NB4 (cell line): ENCODE measurements at places on chromosomes 5 and 9.

DNA sequence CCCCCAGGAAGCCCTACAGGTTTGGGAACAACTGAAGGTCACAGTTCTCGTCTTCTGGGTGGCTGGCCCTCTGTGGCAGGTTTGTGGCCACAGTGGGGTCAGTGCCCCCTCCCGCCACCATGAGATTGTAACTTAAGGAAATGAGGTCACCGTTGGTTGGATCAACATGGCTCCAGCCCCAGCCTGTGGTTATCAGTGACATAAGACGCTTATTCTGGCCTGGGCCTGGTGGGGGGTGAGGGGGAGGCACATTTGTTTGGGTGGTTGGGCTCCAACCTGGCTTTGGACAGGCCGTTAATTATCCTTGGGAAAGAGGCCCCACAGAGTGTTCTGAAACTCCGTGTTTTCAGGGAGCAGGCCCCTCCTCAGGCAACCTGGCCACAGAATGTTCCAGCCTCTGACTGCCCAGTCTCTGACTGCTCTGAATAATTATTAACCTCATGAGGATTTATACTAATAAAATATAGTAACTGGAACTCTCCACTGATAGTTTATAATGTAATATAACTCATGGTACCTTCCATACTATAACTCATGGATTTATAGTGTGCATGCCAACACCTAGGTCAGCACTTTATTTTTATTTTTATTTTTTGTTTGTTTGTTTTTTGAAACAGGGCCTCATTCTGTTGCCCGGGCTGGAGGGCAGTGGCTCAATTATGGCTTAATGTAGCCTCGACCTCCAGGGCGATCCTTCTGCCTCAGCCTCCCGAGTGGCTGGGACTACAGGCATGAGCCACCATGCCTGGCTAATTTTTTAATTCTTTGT, 58.0 kb upstream of the RPL26L1 start:
- peak; percentile 24 for DNase-seq

GRCh38 chr9:37455884-37456647, 9.2 kb downstream of the ZBTB5 start:
- DNase-seq, result no peak

GRCh38 chr9:112493393-112494137, 6.9 kb downstream of the KIAA1958 start:
- no peak for DNase-seq

DNA sequence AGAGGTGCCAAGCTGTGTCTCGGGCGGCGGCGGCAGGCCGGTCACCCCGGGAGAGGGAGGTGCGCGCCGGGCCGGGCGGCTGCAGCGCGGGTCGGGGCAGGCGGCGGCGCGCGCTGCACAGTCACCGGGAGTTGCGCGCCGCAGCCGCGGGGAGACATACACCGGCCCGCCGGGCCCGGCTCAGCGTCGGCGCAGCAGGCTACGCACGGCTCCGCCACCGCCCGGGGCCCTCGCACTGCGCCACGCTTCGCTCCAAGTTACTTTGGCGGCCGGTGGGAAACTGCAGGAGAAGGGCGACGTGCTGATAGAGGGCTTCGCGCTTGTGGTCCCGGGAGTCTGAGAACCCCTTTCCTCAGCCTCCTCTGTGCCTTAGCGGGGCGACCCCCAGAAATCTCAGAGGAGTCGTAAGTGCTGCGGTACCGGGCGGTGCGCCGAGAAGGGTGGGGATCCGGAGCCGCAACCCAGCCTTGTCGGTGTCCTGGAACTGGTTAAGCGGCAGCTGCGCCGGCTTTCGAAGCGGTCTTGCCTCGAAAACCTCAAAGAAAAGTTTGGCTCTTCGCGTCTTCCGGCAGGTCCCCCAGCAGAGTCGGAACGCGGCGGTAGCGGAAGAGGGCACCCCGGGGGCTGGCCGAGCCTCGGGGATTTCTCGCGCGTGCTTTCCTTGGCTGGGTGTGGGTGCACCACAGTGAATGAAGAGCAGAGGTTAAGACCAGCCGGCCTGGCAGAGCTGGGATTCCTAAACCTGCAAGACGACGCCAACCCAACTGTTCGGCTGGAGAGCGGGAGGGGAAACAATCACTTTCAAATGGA, at the start of gene EFNA5:
Gene EFNA5 (minus strand): TSS at position 6 of the 810 bp plus-strand sequence.
- DNase-seq, result peak; percentile 16

DNA sequence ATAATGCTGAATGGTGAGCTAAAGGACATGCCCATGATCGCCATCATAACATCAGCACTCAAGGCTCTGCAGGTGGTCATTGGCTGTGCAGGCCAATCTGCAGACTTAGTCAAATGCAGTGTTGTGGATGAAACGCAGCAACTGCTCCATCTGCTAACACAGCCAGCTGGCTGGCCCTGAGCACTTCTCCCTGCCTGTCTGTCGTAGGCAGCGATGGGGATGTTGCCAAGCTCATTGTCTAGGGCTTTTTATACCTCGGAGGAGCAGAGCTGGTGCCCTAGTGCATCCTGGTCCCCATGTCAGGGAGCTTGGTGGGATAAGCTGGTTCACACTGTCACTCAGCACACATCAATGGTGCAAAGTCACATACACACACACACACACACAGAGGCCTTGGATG, 189.4 kb downstream of the TENT4A start:
- no peak for DNase-seq

- DNase-seq, result peak; percentile 10
Measured at GRCh38 chr5:31196309-31196708, 2.8 kb downstream of the CDH6 start.

GRCh38 chr5:160009591-160009989, 651 bp downstream of the TTC1 start:
- no peak for DNase-seq

GRCh38 chr9:126160854-126161329, 165.7 kb upstream of the MVB12B start:
- DNase-seq, result no peak

GRCh38 chr5:94976853-94977252, 308.0 kb downstream of the MCTP1 start:
- DNase-seq, result no peak

- DNase-seq, result peak; percentile 85
Measured at GRCh38 chr5:126508962-126509279, 85.7 kb downstream of the GRAMD2B start.

DNA sequence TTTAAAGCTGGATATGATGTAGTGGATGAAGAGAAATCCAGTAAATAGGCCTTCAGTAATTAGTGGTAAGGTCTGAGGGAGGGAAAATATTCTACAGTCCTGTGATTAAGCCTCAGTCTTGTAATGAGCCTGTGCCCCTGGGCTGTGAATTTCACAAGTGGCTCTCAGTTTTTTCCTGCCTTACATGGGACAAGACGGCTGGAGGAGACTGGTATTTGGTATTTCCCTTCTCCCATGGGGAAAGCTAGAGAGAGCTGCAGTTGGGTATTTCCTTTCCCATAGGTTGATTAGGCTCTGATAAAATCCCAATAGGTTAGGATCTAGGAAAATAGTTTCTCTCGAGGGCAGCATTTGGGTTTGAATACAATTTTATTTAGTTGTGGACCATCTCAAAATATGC, 62.2 kb upstream of the GNA14 start:
- DNase-seq, result peak; percentile 68

- no peak for DNase-seq
Measured at GRCh38 chr5:126694403-126694802, 82.5 kb upstream of the LMNB1 start.

GRCh38 chr9:91727972-91728371, 222.1 kb downstream of the ROR2 start:
- no peak for DNase-seq

- no peak for DNase-seq
Measured at GRCh38 chr9:114174876-114175771, 19.8 kb downstream of the COL27A1 start.

GRCh38 chr9:27940535-27940934, 367.3 kb upstream of the C9orf72 start:
- no peak for DNase-seq

DNA sequence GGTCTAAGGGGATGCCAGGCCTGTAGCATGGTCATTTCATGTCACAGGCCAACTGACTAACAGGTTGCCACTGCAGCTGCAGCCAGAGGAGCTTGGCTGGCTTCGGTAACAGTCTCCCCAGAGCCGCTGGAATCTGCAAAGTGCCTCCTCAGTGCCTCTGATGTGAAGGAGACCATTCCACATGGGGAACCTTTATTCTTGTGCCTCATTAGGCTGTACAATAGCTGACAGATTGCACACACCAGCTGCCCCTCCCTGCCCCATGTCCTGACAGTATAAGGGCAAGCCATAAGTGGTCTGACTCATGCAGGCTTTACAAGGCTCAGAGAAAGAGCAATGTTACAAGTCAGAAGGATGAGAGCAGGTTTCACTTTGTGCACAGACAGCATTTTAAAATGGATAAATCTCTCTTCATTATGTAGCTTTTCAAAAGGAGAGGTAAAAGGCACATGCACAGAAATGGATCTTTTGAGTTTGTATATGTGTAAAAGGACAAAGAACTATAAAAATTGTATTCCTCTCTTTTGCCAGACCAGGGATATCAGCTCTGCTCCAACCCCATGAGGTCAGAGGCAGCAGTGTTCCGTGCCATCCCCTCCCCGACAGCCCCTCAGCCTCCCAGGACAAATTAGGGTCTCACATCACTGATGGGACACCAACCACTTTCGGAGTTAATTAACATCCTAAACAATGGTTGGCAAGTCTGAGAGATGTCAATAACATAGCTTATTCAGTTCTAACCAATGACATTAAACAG, 467.8 kb downstream of the TMEM232 start:
- DNase-seq, result peak; percentile 7

DNA sequence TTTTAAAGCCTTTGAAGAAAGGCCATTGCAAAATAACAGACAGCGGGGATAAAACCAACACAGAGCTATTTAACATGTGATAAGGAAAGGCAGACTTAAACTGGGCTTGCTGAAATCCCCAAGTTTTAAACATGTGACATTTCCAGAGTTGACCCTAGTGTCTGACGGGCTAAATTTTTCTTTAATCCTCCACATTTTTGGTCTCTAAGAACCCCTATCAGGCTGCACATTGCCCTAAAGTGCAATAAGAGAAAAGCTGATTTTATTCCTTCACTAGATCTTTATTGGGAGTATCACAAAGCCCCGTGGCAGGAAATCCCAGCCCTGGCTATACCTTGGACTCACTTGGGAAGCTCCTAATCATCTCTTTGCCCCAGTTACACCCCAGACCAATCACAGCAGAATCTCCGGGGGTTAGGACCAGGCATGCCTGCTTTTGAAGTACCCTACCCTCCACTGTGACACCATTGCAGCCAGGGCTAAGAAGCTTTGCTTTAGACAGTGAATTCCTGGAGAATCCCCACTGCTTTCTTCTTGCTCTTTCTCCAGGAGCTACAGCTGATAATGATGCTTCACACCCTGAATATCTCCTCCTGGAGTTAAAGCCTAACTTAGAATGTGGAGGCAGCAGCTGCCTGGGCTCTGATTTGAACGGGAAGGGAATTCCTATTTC, 20.1 kb upstream of the COL15A1 start:
- no peak for DNase-seq

GRCh38 chr9:5113523-5113922, 71.9 kb downstream of the INSL6 start:
- DNase-seq, result no peak

DNA sequence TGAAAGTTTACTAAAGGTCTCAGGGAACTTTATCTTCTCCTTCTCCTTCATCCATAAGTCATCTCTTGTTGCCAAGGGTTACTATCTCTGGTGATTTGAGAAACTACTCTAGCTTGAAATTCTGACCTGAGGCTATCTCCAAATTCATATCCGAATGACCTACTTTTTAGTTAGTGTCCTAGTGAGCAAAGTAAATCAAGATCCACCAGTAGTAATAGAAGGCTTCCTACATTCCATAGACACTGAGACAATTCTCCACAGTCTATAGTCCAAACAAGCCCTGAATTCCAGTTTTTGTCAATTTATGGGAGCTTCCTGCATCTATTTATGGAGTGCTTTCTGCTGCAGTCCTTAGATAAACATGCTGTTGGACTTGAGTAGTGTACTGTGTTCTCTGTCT, 5.0 kb downstream of the IL7R start:
- no peak for DNase-seq

- DNase-seq, result no peak
Measured at GRCh38 chr9:80521151-80521550, 949.4 kb downstream of the TLE4 start.

- peak; percentile 98 for DNase-seq
Measured at GRCh38 chr9:33143241-33143661, 23.9 kb downstream of the B4GALT1 start.

GRCh38 chr5:167050568-167051401, 1240.7 kb upstream of the WWC1 start:
- DNase-seq, result no peak

- no peak for DNase-seq
Measured at GRCh38 chr5:151584057-151584937, 6.8 kb downstream of the FAT2 start.

- no peak for DNase-seq
Measured at GRCh38 chr9:86854898-86855523, 92.3 kb downstream of the GAS1 start.

- DNase-seq, result no peak
Measured at GRCh38 chr9:97316904-97317303, 9.4 kb downstream of the CCDC180 start.

DNA sequence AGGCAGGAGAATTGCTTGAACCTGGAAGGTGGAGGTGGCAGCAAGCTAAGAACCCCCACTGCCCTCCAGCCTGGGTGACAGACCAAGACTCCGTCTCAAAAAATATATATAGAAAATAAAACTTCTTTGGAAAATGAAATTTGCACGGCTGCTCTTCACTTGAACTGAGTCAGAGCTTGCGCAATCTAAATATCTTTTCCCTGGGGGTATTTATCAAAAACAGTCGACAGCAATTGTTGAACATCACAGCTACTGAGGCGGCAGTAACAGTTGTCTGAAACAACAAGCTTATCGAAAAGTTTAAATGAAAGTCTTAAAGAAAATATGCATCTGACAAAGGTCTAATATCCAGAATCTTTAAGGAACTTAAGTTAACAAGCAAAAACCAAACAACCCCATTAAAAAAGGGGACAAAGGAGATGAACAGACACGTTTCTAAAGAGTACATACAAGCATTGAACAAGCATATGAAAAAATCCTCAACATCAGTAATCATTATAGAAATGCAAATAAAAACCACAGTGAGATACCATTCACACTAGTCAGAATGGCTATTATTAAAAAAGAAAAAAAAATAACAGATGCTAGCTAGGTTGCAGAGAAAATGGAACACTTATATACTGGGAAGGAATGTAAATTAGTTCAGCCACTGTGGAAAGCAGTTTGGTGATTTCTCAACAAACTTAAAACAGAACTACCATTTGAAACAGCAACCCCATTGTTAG, 153.6 kb upstream of the CDH9 start:
- peak; percentile 6 for DNase-seq

- DNase-seq, result no peak
Measured at GRCh38 chr5:51396797-51397196, 13.5 kb downstream of the ISL1 start.
